ENCODE measurements at places on chromosomes 13 and 19.
A peak's percentile ranks its signal among the peaks of the same experiment; 100 is the strongest.

DNA sequence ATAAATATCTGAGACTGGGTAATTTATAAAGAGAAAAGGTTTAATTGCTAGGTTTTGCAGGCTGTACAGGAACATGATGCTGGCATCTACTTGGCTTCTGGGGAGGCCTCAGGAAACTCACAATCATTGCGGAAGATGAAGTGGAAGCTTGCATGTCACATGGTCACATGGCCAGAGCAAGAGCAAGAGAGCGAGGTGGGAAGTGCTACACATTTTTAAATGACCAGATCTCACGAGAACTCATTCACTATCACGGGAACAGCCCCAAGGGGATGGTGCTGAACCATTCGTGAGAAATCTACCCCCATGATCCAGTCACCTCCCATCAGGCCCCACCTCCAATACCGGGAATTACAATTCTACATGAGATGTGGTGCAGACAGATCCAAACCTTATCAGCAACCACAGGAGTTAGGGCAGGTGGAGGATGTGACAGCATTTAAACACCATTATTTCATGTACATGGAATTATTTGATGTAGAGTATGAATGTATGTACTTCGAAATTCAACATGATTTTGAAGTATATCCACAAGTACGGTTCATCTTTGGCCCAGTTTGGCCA lies 10.5 kb upstream of the CLDN10 start:
- DNase-seq = no peak

DNA sequence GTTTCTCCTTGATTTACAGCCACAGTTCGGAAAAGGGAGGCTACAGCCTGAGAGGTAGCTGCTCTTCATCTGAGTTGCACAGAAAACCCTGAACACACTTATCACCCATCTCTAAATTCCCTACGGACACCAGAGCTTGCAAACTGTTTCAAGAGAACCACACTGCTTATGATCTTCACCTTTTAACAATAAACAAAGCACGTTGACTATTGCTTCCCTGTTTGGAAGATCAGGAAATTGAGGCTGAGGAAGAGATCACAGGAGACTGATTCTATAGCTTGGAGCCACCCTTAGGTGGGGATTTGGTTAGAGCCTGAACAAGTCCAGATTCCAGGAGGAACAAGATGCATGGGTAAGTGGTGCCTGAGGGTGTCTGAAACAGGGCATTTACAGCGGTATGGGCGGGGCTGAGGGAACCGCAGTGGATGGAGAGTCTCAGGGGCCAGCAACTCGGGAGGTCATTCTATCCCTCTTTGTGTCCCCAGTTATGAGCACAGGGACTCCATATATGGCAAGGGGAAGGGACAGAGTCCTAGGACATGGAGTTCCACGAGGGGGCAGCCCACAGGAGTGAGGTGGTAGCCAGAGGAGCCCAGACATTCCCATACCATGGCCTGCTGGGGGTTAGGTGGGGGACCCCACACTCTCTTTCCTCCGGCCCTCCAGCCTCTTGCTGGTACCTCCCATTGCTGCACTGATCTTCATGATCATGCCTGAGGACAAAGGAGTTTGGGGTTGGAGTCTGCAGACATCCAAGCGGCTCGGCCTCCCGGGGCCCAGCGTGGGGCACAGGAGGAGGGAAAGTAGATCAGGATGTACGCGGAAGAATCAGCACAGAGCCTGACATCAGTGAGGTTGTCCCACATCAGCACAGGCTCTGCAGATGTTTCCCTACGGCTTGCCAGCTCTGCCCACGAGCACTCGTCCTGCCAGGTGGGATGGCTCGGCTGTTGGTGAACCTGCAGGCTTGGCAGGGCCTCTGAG lies 162.3 kb upstream of the ZNF536 start:
- no peak for DNase-seq

GRCh38 chr13:39349391-39349960 lies 253.5 kb downstream of the LHFPL6 start:
- no peak for DNase-seq

- DNase-seq = peak; percentile 49
These were observed 1.5 kb downstream of the ILF3 start for GRCh38 chr19:10655457-10656312.

GRCh38 chr19:16764793-16765433 lies 45.3 kb downstream of the NWD1 start:
- DNase-seq = peak; percentile 95

GRCh38 chr19:7360393-7360984 lies 11.8 kb downstream of the ARHGEF18 start:
- no peak for DNase-seq

GRCh38 chr19:57171551-57172081 lies 4.3 kb upstream of the DUXA start:
- no peak for DNase-seq

DNA sequence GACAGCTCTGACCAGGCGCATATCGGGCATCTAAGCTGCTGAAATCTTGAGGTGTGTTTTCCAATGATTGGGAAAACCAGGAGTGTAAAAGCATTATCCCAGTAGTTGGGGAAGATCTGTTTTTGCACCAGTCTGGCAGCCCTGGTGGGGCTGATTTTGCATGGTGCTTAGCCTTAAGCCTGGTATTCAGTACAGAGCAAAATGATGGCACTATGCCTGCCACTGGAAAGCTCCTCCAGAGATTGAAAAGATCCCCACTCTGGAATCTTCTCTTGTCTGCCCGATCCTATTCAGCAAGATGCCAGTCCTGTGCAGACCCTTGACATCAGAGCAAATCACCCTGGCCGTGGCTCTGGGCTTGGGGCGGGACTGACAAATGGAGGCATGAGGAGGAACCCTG lies 44.7 kb upstream of the SIAH3 start:
- no peak for DNase-seq
